Urinary bladder (tissue), 4 donors: ENCODE measurements at places on chromosomes 5 and 9. TPM values are rescaled to one million over a fixed set of nuclear protein-coding genes. Genes with fewer than 3 reads are reported as not detected.

The PRR16 gene
- total RNA-seq, result 7.6 TPM

The MUSK gene
- 4.9 TPM for total RNA-seq

GRCh38 chr5:137442660-137443059 is 56.5 kb downstream of the SPOCK1 start:
- DNase-seq, result no peak

GRCh38 chr5:127353796-127354195 is 63.2 kb downstream of the MEGF10 start:
- DNase-seq, result no peak
